ENCODE measurements at places on chromosomes 4 and X.
A peak's percentile ranks its signal among the peaks of the same experiment; 100 is the strongest.

DNA sequence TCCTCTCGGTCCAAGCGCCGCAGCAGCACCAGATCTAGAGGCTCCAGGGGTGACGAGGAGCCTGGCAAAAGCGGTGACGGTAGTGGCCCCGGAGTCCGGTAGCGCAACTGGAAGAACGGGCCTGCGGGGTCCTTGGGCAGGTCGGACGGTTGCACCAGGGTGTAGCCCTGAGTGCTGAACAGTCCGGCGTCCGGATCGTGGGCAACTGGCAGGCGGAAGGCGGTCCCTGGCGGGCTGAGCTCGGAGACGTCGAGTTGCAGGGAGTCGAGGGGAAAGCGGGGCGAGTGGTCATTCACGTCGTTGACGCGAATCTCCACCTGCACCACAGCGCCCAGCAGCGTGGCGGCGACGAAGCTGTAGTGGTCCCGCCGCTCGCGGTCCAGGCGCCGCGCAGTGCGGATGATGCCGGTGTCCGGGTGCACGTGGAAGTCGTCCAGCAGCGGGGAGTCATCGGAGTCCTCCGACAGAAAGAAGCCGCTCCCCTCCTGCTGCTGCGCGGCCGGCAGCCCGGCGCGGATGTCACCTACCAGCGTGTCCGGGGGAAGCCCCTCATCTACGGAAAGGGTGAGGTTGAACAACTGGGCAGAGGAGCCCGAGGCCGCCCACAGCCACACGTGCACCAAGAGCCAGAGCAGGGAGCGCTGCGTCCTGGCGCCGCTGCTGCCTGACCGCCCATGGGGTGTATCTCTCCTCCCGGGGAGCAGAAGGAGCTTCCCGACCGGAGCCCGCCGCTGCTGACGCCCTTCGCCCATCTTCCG lies 837 bp downstream of the DCHS2 start:
- no peak for DNase-seq

DNA sequence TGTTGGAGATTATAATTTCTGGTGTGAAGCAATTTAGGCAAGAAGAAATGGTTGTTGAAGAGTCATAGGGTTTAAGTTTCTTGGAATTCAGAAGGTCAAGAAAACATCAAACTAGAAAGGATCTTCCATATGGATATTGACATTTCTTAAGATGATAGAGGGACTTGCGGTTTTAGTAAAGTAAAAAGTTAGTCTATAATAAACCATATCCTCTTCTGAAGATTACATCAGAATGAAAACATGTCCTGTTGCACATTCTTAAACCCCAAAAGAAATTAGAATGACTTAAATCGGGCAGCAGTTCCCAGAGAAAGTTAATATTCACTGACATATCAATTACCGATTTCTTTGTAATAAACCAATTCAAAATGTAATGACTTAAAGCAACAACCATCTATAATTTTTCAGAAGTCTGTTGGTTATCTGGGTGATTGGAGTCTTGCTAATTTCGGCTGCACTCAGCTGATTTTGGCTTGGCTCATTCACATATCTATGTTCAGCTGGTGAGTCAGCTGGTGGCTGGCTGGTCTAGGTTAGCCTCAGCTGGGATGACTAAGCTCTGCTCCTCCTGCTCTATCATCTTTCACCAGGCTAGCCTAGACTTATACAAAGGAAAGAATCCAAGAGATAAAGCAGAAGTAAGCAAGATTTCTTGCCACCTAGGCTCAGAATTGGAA lies 24.4 kb upstream of the DYNLT3 start:
- peak; percentile 76 for DNase-seq

DNA sequence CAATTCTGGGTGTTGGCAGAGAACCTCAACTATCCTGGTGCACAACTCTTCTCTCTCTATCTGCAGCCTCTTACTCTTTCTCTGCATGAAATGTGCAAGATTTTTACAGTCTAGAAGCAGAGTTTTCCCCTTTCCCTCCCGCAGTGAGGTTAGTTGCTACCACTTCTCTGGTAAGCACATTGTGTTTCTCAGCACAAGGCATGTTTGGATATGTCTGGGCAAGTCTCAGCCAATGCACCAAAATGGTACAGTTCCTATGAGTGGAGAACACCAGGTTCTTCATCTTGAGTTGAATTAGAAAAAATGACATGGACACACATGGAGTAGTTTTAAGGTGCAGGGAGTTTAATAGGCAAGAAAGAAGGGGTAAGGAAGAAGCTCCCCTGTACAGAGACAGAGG lies 187.0 kb downstream of the CCNG2 start:
- DNase-seq, result no peak

DNA sequence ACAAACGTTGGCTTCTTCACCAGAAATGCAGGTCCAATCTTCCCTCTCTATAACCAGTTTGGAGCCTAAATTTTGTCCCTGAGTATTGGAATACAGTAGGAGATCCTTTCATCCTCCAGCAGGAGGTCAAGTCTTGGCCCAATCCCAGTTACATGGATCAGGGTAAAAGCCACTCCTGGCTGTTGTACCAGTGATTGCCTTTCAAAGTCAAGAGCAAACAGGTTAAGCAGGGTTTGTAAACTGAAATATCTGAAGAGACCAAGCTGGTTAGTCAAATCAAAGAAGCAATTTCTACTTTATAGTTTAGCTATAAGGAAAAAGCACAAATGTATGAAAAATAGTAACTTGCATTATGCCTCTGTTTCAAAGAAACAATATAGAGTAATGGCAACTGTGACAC lies 329.4 kb downstream of the NAF1 start:
- DNase-seq, result no peak

DNA sequence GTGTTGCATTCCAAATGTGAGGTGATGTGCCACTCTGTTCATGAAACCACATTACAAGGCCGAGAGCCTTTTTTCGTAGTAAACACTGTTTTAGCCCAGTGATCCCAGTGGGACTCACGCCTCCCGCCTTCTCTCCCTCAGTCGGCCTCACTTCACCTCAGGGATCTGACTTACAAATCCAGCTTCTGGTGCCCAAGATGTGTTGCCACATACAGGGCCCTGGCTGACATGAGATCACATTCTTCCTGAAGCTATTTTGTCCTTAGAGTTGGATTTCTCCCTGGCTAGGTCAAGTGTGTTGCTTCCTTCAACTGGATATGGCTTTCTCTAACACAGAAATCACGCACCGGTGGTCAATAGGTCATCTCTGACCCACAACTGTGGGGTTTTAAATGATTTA lies 354.7 kb downstream of the FBXW7 start:
- DNase-seq, result no peak

GRCh38 chrX:115017455-115017854 lies at the start of gene IL13RA2:
TSS of gene IL13RA2 (minus strand) at chrX:115017616. CDS start at chrX:115017269, 347 bp downstream.
- no peak for DNase-seq

DNA sequence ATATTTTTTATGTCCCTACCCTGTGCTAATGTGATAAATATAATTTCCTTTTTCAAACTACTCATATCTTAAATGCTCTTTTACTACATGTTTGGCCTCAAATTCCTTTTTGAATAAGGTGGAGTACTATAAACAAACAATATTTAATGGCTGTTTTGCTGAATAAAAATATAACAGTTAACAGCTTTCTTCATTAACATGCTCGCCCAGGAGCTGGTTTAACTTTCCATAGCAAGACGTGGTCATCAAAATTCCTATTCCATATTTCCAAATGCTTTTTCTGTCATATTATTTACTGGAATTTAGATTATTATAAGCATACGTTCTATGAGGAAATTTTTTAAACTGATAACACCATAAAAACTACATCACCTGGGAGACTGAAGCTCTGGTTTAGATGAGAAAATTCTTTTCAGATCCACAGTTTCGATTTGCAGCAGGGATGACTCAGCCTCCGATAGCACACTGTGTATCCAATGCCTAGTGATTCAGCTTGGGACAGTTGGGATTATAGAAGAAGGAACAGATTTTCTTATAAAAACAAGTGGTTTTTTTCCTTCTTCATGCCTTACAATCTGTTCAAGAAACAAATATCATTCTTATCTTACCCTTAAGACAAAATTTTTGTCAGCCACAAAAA lies 129.1 kb downstream of the FBXO8 start:
- peak; percentile 36 for DNase-seq

- no peak for DNase-seq
Measured at GRCh38 chr4:108590776-108591175, 29.6 kb upstream of the RPL34 start.

- no peak for DNase-seq
Measured at GRCh38 chr4:93879919-93880318, 51.4 kb downstream of the ATOH1 start.

DNA sequence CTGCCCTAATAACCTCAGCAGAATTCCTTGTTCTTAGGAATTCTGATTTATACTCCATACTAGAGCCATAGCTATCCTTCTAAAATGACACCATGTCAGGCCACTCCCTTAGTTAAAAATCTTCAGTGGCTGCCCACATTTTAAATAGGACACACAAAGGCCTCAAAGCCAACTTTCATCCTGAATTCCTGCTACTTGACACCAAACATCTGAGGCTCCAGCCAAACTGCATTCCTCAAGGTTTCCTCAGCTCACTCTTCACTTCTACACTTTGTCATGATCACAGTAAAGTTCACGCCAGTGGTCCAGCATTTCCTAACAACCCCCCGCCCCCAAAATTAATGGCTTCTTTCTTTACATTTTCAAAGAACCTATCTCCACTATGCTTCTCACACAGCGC lies 124.3 kb downstream of the ADGRA3 start:
- DNase-seq, result no peak

DNA sequence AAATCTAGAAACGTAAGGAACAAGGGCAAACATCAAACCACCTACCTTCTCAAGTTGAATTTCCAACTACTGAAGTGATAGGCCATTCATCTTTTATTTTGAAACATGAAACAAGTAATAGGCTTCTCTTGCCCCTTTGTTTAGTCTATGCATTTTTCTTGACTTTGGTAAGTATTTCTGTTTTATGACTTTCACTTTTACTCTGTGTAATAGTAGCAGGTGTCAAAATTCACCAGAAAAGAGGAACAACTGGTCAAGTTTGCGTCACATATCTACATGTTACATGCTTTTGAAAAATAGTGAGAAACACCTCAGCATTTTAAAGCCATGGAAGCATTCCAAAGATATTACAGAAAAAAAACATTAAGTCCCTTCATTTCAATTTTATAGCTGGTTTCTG lies 157.1 kb upstream of the FTHL17 start:
- DNase-seq, result no peak

DNA sequence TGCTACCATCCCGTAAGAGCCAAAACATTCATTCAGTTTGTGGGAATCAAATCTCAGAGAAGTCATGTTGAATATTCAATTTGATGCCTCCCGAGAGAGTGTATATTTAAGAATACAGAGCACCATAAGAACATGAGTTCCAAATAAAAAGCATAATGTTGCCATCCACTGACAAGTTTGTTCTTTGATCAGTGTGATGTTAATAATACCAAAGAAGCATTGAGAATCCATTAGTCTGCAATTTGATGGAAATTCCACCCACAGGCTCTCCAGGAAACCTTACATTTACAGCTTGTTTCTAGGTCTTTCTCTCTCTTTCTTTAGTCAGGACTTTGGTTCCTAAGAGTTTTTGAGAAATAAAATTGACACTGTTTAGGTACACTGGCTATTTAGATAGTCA lies 200.6 kb upstream of the SFRP2 start:
- DNase-seq, result no peak

GRCh38 chr4:71259911-71260331 lies 78.9 kb upstream of the SLC4A4 start:
- DNase-seq, result no peak

DNA sequence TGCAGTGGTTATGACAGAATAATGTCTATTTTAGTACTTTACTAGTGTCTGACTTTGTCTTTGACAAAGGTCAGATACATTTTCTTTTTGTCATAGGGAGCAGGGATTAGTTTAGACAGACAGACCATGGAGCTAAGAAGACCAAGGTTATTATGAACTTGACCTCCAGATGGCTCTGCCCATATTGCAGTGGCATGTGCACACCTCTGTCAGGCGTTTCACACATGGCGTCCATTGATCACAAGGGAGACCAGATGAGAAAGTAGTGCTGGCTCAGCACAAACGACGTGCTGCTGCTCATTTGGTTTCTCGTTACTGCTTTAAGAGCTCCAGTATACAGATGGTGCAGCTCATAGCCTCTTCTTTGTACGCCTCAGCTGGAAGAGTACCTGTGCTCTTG lies 56.3 kb upstream of the HPSE start:
- DNase-seq, result no peak

GRCh38 chr4:38957261-38957815 lies 74.9 kb downstream of the TMEM156 start:
- DNase-seq, result no peak

DNA sequence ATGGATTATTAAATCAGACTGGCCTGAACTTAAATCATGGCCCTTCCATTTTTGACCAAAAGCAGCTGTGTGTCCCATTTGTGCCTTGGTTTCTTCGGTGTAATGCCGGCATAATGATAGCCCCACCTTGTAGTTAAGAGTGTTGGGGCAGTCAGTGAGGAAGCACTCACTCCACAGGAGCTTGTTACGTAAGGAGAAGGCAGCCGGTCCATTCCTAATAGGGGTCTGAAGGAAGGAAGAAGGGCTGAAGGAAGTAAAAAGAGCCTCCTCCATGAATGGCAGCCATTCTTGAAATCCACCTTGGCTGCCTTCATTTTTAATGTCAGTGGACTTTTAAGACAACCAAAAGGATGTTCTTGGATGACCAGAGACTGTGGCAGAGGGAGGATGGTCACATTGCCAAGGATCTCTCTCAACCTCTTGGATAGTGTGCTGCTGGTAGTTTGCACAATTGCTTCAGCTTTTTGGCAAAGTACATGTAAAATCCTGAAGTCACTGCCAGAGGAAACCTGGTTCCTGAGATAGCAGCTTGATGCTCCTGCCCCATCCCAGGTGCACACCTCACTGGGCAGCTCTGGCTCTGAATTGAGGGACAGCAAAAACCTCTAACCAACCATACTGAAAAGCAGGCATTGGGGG lies 113.5 kb downstream of the PTTG2 start:
- DNase-seq, result no peak

DNA sequence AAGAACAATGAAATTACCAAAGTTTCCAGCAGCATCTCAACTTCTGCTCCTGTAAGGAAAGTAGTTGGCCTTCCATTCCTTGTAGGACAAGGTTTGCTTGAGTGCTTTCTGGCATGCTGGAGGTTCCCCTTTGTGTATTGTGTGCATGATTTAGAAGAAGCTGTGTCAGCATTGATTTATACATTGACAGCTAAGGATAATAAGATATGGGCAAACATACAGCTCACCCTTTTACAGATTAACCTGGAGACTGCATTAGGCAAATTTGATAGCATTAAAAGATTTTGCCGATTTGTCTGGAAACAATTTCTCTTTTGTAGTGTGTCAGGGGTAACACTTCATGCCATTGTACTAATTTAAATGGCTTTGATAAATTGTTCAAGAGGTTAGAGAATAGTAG lies 221.8 kb upstream of the PACRGL start:
- no peak for DNase-seq

DNA sequence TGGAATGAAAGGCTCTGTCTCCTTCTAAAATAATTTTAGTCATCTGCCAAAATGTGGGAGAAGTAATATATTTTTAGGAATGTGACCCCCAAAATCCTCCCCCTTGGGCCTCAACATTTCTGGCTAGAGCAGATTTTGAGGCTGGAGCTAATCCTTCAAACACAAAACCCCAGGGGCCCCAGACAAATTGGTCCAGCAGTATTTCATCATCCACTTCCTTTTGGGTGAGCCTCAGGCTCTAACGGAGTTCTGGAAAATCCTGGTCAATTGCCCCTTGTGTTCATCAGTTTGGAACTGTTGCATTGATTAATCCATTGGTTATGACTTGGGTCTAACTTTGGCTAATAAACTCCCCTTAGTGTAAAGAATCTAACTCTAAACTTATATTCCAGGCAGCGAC lies 67.4 kb upstream of the PCDH19 start:
- no peak for DNase-seq

- DNase-seq, result no peak
Measured at GRCh38 chrX:149453906-149454822, 50.9 kb downstream of the IDS start.

GRCh38 chrX:134626434-134626833 lies 31.8 kb downstream of the PLAC1 start:
- DNase-seq, result no peak

Data from renal cortical epithelial cell (primary cell).